Bone marrow (tissue), 2 donors: ENCODE measurements at places on chromosomes 6 and 20.

- no peak for DNase-seq
Observed at GRCh38 chr20:20413810-20414281, 45.9 kb downstream of the INSM1 start.

GRCh38 chr6:134822920-134823709 is 126.8 kb downstream of the ALDH8A1 start:
- DNase-seq, result no peak

DNA sequence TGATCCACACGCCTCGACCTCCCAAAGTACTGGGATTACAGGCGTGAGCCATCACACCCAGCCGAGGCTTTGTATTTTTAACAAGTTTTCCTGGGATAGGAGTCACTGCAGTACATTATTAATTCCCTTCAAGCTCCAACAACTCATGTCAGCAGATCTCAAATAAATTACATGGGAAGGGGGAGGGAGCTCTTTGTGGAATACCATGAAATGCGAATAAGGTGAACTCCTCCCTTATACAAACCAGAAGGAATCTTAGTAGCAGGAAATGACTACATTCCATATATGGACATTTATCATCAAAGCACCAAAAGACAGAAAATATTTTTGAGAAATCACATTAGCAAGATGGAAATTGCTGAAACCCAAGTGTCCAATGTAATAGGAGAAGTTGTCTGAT is 2.9 kb downstream of the GSS start:
- DNase-seq, result no peak

DNA sequence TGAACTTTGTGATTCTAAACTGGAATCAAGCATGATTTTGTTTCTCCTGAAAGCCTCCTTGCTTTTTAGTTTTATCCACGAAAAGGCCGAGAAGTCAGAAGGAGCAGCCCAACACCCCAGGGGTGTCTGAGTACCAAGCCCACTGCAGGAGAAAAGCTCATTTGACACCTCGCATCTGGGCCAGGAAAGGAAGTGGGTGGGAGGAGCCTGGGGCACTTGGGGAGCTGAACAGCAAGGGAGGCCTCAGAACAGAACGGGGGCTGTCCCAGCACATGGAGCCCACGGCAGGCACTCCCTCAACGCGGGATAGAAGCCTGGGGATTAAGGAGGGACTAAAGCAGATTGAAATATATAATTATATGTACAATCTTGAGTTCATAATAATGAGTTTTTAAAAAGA is 6.6 kb downstream of the KIF25 start:
- DNase-seq, result no peak
